ENCODE measurements at places on chromosomes 11 and 22.

DNA sequence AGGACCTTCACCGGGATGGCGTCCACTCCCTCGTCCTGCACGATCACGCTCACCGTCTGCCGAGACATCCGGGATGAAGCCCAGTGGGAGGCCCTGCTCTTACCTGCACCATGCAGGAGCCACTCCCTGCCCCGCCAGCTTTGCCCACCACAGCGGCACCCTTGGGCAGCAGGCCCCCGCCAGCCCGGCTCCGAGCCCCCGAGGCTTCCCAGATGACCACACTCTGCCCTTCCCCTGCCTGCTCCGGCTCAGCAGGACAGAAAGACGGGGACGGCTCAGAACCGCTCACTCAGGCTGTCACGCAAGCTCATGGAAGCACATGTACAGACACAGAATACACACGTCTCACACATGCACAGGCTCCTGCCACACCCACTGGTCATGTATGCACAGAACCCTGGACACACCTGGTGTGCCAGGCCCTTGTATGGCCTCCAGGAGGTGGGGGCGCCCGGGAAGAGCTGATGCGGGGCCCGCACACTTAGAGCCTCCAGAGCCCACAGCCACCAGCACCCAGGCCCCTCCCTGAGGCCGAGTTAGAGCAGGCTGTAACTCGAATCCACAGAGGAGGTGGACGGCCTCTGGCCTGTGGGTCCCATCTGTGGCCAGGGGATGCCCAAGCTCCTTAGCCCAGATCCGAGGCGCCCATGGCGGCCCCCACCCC, 8.9 kb upstream of the MAPK11 start:
- DNase-seq, result no peak

DNA sequence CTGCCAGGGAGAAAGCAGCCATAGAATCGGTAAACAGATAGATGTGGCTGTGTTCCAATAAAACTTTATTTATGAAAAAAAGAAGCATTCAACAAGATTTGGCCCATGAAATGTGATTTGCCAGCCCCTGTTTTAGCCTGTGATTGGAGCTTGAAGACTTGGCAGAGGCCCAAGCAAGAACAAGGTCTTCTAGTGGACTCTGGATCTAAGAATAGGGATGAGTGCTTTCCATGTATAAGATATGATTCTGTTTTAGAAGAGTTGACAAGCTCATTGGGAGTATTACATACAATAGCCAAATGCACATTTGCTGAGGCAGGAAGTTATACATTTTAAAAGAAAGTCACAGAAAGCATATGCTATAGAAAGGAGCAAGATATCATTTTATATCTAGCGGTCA, 175.6 kb upstream of the LUZP2 start:
- DNase-seq, result no peak

DNA sequence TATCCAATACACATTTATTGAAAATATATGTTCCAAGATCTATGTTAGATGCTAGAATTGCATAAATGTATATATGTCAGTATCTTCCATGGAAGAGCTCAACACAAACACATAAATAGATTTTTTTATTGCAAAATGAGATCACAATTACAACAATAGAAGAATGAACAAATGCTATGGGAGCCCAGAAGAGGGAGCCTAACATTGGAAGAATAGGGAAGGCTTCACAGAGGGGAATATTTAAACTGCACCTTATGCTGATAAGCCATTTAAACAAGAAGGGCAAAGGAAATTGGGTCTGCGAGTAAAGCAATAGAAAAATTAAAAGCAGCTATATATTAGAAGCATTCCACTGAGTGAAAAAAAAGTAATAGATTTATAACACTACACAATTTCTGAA, 96.1 kb upstream of the LRRC55 start:
- no peak for DNase-seq

- DNase-seq, result no peak
Measured at GRCh38 chr11:82890936-82891335, 9.3 kb downstream of the PRCP start.

GRCh38 chr11:134906356-134906955, 494.4 kb upstream of the B3GAT1 start:
- no peak for DNase-seq

GRCh38 chr11:20205807-20206206, 45.5 kb upstream of the DBX1 start:
- DNase-seq, result no peak

GRCh38 chr22:50367778-50368500, 24.8 kb downstream of the PPP6R2 start:
- no peak for DNase-seq

DNA sequence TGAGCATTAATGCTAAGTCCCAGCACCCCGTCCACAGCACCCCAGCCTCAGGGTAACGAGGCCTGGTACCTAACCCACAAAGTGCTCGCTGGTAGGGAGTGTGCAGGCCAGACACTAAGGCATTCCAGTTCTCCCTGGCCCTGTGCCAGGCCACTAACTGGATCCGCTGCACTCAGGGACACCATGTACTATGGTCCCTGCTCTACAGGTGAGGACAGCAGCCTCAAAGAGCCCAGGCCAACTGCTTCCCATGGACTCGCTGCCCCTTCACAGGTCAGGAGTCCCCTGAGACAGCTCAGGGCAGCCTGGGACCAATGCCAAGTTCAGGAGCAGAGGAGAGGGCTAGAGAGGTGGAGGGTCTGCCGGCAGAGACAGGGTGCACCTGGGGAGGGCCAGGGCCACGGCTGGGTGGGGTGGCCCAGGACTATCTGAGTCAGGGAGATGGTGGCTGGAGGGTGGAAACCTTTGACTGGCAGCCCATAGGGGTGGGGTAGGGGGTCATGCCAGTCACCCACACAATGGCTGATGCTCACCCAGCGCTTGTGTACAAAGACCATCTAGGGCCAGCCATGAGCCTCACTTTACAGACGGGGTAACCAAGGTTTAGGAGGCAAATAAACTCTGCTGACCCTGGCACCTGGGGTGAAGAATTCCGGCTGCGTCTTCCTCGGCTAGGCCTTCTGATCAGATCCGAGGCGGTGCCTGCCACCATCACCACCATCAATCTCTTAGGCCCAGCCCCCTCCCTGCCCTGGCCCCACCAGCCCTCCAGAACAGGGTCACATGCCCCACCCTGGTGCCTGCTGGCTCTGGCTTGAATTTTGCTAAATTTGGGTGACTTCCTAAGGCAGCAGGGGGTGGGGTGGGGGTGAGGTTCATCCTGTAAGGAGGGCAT, 5.6 kb downstream of the OSBPL5 start:
- DNase-seq, result no peak

GRCh38 chr11:41005986-41006385, 453.5 kb downstream of the LRRC4C start:
- no peak for DNase-seq

DNA sequence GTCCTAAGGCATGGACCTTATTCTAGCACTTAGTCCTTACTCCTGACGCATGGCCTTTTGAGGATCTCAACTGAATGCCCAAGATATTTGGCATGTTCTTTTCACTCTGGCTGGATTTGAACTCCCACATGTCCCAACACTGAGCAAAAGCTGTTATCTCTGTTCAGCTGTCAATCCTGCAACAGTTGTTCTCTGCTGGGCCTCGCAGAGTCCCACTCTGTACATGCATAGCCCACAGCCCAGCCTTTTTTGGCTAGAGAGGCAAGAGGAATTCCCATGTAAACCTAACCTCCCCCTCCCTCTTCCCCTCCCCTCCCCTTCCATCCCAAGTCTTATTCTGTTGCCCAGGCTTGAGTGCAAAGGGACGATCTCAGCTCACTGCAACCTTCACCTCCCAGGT, 21.8 kb upstream of the DRG1 start:
- DNase-seq, result no peak

DNA sequence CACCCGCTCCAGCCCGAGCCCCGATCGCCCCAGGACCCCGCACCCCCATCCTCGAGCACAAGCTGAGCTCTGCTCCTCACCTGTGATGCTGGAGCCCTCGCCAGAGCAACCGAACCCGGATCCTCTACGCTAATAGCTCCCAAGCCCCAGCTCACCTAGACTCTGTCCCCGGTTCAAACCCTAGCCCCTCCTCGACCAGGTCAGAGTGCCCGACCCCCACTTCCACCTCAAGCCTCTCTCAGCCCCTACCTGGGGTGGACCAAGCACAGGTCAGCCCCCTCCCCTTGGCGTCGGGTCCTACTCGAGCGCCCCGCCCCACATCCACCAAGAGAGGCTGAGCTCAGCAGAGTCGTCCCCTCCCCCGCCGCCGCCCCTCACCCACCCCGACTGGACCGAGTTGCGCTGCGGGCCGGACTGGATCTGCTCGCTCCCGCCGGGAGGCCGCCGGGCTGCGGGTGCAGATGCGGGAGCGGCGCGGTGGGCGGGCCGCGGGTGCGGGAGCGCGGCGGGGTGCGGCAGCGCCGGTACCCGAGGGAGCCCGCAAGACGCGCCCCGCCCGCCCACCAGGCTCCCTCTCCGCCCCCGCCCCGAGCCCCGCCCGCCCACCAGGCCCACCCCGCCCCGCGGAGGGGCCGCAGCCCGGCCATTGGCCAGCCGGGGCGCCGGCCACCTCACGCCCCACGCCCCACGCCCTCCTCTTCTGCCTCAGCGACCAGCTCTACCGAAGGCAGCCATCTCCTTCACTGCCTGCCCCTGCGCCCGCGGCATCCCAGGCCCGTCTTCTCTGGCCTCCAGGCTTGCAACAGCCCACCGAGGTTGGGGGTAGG, 577 bp upstream of the DKK3 start:
- DNase-seq, result no peak

GRCh38 chr11:101726988-101727387, 143.2 kb upstream of the TRPC6 start:
- DNase-seq, result no peak

- no peak for DNase-seq
Measured at GRCh38 chr11:71279916-71280645, 27.7 kb upstream of the SHANK2 start.

- DNase-seq, result no peak
Measured at GRCh38 chr22:24051568-24051967, 40.5 kb downstream of the CABIN1 start.

DNA sequence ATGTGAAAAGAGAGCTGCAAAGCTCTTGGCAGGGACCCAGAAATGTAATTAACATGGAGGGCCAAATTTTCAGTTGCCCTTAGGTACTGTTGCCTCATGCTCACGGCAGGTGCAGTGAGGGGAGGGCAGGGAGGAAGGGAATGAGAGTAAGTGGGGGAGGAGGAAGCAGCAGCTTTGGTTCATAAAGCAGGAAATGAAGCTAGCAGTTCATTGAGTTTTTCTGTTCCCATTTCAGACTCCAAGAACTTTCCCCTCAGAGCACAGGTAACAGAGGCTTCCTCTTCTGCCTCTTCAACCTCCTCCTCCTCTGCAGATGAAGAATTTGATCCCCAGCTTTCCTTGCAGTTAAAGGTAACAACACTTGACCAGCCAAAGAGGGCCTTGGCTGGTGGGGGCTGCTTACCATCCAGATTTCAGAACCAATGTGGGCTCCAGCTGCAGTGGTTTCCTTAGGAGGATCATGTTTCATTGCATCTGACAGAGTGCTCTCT, 57.9 kb upstream of the PARVA start:
- no peak for DNase-seq

- no peak for DNase-seq
Measured at GRCh38 chr11:29333993-29334775, 682.6 kb downstream of the KCNA4 start.
